Airway epithelial cell (primary cell): ENCODE measurements at places on chromosomes 1 and 21. TPM values are rescaled to one million over a fixed set of nuclear protein-coding genes. Genes with fewer than 3 reads are reported as not detected.

The OPTC gene
- total RNA-seq: not detected in 2 replicates

The LMX1A gene
- total RNA-seq: not detected in 2 replicates

The TRNAU1AP gene
- 16.4 TPM in 2 replicates for total RNA-seq

The CAPN8 gene
- total RNA-seq: 0.21 TPM in 1 of 2 replicates, not detected in the other

The DISP1 gene
- 0.70 and 0.99 TPM in 2 replicates for total RNA-seq

The FLG2 gene
- under 0.01 and 0.05 TPM in 2 replicates for total RNA-seq

The CSF3R gene
- total RNA-seq: not detected in 2 replicates

The FRRS1 gene
- 13.4 and 17.6 TPM in 2 replicates for total RNA-seq

The FOXD2 gene
- total RNA-seq: 0.05 and 0.14 TPM in 2 replicates

The NID1 gene
- total RNA-seq: 5.6 and 6.3 TPM in 2 replicates

The SPRTN gene
- total RNA-seq: 7.8 and 17.5 TPM in 2 replicates

The SLC44A3 gene
- 11.7 and 12.3 TPM in 2 replicates for total RNA-seq

The OR2M3 gene
- not detected in 2 replicates for total RNA-seq

The TTC39A gene
- 9.7 and 12.1 TPM in 2 replicates for total RNA-seq
